ENCODE measurements at places on chromosomes 3 and 15.
A peak's percentile ranks its signal among the peaks of the same experiment; 100 is the strongest.

GRCh38 chr3:116046350-116046749, 398.9 kb downstream of the LSAMP start:
- DNase-seq, result no peak

DNA sequence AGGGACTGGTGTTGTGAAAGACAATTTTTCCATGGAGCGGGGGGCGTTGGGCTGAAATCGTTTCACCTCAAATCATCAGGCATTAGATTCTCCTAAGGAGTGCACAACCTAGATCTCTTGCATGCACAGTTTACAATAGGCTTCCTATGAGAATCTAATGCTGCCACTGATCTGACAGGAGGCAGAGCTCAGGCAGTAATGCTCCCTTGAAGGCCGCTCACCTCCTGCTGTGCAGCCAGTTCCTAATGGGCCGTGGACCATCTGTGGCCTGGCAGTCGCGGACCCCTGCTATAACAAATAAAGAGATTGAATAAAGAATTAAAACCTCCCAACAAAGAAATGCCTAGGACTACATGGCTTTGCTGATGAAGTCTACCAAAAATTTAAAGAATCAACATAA, 25.3 kb upstream of the ANKRD28 start:
- DNase-seq, result no peak

DNA sequence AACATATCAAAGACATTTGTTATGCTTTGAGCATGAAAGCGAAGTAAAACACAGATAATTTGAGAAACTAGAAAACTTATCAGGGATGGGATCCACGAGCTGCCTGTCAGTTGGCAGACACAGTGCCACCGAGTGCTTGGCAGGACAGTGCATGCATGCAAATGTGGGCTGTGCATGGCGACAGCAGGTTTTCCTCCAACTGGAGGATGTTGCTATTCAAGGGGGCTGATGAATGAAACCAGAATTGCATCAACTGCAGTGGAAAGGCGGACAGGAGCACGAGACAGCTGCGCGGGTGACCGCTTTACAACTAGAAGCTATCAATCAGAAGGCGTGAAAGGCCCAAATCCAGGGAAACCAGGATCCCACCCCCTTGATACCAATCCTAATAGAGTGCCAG, 244.3 kb downstream of the NR2F2 start:
- no peak for DNase-seq

DNA sequence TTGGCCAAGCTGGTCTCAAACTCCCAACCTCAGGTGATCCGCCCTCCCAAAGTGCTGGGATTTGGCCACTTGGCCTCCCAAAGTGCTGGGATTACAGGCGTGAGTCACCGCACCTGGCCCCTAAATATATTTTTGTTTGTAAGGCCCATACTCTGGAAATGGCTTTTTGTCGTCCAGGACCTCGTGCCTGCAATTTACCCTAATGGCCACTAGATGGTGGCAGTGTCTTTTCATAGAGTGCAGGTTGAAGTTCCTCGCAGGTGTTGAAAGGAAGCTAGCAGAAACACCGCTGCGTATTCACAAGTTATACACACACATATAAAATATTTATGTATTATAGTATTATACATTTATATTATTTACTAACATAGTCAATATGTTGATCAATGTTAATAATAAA, 97.2 kb downstream of the LRTM1 start:
- peak; percentile 75 for DNase-seq

DNA sequence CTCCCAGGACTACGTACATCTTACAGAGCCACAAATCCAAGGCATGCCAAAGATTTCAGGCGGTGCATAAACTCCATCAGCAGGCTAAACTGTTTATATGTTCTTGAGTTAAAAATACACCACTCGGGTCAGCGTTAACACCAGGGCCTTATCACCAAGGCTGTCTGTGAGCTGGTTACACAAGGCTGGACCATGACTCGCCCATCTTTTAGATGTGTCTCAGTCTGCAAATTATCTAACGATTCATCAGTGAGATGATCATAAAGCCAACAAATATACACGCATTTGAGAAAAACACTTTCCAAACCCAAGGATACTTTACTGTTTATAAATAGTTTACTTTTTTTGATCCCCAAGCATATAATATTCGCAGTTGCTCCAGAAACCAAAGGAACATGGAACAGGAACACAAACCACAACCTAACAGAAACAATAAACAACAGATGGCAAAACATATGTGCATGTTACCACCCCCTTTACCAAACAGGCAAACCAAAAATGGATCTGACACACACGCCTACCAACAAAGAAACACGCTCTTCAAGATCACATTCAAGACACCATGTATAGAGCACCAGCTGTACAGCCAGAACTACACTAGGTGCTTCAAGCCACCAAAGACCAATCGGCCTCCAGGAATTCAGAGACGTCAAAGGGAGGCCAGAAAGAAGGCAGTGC, 15.4 kb downstream of the LRIG1 start:
- DNase-seq, result no peak

- no peak for DNase-seq
Measured at GRCh38 chr3:43862992-43863805, 172.5 kb downstream of the ABHD5 start.

- DNase-seq, result no peak
Measured at GRCh38 chr3:141465221-141465620, 21.6 kb upstream of the RASA2 start.

DNA sequence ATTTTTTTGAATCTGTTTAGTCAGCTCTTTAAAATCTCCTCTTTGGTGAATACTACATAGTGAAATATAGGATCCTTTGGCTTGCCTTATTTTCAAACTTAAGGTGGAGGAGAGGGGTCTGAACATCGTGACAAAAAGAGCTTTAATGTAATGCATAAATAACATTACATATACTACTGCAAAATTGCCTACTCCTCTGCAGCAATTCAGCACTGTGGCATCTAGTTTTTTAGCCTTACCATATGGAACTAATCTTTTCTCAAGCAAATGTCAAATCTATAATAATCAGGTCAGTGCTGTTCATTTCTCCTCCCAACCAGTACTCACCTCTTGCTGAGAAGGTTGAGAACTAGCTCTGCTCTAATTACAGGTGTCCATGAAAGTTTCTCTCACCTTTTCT, 394.0 kb upstream of the CDIN1 start:
- DNase-seq, result no peak

- peak; percentile 53 for DNase-seq
Measured at GRCh38 chr3:188133219-188133618, 20.7 kb upstream of the LPP start.

DNA sequence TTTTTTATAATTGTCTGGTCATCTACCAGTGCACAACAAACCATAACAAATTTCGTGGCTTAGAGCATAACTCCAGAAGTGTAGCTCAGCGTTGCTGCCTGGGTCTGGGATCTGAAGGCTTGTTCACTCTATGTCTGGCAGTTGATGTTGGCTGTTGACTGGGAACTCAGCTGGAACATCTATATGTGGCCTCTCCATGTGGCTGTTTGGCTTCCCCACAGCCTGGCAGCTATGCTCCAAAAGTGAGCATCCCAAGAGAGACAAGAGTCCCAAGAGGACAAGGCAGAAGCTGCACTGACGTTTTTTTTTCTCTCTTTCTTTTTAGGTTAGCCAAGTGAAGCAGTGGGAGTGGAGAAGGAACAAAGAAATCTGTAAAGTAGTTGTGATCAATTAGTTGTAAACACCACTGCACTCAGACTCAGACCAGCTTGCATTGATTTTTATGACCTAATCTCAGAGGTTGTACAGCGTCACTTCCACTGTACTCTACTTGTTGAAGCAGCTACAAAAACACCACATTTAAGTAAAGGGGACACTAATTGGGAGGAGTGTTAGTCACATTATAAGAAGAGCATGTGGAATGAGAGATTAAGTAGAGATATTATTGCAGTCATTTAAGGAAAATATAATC, 2.5 kb upstream of the GPR176 start:
- no peak for DNase-seq

GRCh38 chr15:60362321-60363086, 35.3 kb downstream of the ANXA2 start:
- DNase-seq, result peak; percentile 83

- DNase-seq, result no peak
Measured at GRCh38 chr3:120370463-120370862, 21.3 kb upstream of the LRRC58 start.

DNA sequence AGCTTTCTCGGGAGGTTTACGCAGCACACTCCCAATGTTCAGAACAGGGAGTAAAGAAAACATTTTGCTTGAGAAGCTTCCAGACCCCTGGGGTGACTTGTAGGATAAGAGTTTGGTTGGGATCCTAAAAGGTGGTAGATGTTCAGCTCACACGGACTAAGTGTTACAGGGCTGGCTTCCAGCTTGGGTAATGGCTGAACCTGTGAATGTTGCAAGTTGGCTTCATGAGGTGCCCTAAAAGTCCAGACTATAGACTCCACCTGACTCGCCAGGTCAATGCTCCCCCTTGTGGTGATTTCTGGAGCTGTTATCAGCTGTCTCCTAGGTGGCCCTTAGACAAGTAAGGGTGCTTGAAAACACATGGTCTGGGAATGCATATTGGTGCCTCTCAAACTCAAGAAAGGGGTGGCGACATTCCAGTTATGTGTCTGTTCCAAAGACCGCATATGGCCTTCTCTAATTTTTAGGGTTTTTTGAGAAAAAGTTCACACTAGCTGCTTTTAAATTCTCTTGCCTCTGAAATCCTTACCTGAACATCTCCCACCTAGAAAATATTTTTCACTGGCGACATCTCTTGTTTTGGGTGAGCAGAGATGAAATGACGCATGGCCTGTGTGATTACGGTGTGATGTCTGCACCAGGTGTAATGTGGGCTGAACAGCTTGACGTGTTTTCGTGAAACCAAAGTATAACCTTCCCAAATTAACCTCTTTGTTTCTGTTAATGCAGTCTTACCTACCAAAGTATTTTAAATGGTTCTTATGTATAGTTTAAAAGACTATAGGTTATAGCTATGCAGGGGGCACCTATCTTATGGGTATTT, 175.7 kb upstream of the KBTBD8 start:
- peak; percentile 69 for DNase-seq

- DNase-seq, result no peak
Measured at GRCh38 chr3:136657526-136657925, 94.7 kb downstream of the STAG1 start.

DNA sequence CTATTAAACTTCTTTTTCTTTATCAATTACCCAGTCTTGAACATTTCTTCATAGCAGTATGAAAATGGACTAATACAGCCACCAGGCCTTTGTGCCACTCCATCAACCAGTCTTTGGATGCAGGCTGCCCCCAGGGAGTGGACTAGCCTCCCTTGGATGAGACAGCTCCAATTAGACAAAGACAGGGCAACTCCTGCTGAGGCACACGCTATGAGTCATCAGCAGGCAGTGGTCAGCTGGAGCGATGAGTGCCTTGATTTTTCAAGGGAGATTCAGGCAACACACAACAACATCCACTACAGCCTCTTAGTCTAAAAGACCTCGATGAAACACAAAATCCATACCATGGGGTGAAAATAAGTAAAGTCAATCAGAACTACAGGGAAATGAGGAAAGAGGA, 160.1 kb downstream of the ARRDC4 start:
- DNase-seq, result no peak

- peak; percentile 81 for DNase-seq
Measured at GRCh38 chr3:22729212-22729611, 473.9 kb upstream of the UBE2E2 start.

DNA sequence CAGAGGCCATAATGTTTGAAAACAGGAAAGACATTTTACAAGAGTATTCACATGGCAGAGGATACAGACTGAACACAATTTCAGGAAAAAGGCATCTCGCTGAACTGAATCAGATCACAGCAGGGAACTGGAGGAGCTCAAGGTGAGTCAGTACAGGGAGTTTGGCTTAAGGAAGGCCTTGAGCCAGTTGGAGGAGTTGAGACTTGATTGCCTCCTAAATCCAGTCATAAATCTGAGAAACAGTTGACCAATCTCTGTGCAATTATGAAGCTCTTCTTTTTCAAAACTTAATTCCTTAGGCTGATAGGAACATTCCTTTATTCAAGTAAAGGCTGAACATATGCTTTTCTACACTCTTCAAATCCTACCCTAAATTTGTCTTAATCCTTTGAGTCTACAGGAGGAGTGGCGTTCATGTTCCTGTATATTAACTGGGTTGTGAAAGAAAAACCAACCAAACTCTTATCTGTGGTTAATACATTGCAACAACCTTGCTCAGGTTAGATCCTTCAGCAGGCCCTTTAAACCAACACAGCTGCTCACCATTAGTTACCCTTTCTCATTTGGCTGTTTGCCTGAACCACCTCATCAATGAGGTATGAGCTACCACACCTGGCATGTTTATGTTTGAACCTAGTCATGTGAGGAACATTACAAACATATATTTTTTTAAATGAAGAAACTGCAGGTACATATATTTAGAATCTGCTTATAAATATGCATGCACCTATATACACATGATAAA, 404.1 kb upstream of the ATP11B start:
- DNase-seq, result peak; percentile 81

- no peak for DNase-seq
Measured at GRCh38 chr3:120353463-120353862, 4.3 kb upstream of the LRRC58 start.

DNA sequence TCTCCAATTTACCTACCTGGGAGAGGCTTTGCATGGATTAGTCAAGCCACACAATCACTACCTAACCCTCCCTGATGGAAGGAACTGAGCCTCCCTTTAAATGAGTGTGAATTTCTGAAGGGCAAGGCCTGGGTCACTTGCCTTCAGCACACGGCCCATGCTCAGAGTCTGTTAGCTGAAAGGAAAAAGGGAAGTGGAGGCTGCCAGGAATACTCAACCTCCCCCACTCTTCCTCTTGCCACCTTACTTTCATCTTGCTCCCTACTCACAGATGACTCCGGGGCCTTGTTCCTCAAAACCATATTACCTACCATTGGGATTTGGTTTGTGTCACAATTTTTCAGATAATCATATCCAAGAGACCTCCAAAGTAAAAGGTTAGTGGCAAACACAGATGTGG, 220.0 kb downstream of the ABHD5 start:
- no peak for DNase-seq

GRCh38 chr15:69979783-69980182, 117.9 kb downstream of the TLE3 start:
- no peak for DNase-seq

GRCh38 chr3:111315930-111316587, 225.9 kb upstream of the CD96 start:
- DNase-seq, result peak; percentile 60

DNA sequence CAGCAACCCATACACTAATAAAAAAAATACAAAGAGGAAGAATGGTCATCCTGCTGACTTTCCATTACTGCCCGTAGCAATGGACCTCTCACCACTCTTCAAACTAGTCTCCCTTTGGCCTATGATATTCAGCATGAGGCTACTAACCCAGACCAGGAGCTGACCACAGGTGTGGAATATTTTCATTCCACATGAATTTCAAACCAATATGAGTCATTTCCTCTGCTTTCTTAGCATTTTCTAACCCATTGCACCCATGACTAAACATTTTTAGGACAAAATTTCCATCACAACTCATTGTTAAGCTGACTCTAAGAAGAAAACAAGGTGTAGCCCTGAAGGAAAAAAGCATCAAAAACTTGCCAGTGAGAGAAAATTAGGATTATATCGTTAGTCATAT, 34.0 kb upstream of the ZPLD1 start:
- peak; percentile 94 for DNase-seq

- peak; percentile 46 for DNase-seq
Measured at GRCh38 chr3:9347887-9348286, 15.0 kb upstream of the THUMPD3 start.

Data from PC-3 (cell line).